ENCODE measurements at places on chromosomes 2 and 18.

- DNase-seq = no peak
Measured at GRCh38 chr2:110106642-110107041, 9.0 kb downstream of the MALL start.

- DNase-seq = no peak
Measured at GRCh38 chr2:171521361-171522051, 768 bp upstream of the CYBRD1 start.

GRCh38 chr2:8153258-8153718, 528.6 kb upstream of the ID2 start:
- DNase-seq = no peak

- no peak for DNase-seq
Measured at GRCh38 chr18:10659594-10659993, 133.8 kb downstream of the NAPG start.
